CD4-positive, alpha-beta T cell treated with Interleukin-1 beta for 1 hour (primary cell): ENCODE measurements at places on chromosomes 12 and 14.

- DNase-seq, result no peak
Observed at GRCh38 chr14:58129208-58129607, 22.8 kb downstream of the ARMH4 start.

DNA sequence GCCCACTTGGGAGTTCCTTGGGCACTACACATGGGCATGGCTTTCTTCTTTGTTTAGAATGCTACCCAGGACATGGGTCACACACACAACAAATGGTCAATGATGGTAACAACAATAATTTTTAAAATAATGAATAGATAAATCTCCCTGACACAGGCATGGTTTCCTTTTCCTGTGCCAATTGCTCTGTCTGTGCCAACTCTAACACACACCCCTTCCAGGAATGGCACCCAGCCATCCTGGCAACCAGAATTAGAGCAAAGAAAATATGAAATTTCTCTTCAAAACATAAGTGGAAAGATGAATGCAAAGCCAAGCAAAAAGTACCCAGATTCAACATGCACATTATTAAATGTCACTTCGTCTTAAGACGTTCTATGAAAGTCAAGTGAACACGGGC lies 104.9 kb upstream of the SOX5 start:
- DNase-seq, result no peak

- DNase-seq, result no peak
Observed at GRCh38 chr14:82047777-82048470, 514.3 kb upstream of the SEL1L start.

GRCh38 chr14:39432619-39433451 lies 602 bp upstream of the FBXO33 start:
- DNase-seq, result peak; percentile 76

DNA sequence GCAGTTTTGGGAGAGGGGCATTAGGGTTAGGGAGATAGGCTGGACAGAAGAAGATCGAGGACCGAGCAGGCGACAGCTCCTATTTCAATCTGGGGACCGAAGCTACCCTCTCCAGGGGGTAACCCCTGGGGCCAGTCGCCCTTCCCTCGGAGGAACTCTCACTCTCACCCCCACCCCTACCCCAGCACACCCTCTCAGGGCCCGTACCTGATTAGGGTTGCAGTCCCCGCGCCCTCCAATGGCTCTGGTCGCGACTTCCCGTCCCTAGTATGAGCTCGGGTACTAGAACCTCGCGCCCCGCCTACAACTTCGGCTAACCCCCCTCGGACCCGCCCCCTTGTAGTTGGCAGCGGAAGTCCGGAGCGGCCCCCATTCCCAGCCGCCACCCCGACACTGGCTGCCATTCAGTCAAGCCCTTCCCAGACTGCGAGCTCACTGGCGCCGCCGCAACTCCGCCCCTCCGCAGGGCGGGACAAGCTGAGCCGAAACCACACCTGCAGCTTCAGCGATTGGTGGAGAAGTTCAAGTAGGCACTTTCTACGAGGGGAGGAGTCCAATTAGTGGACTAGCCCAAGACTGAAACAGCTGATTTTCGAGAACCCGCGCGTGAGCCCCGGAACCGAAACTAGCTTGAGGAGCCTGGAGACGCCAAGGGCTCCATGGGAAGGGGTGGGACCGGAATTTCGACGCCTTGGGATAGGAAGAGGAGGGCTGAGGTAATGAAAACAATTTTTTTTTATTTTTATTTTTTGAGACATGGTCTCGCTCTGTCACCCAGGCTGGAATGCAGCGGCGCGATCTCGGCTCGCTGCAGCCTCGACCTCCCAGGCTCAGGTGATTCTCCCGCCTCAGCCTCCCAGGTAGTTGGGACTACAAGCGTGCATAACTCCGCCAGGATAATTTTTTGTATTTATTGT lies at the start of gene STAT2:
Gene STAT2 (minus strand): TSS at position 257 of the 917 bp plus-strand sequence. CDS start 3,536 bp downstream, outside the sequence.
- peak; percentile 100 for DNase-seq

DNA sequence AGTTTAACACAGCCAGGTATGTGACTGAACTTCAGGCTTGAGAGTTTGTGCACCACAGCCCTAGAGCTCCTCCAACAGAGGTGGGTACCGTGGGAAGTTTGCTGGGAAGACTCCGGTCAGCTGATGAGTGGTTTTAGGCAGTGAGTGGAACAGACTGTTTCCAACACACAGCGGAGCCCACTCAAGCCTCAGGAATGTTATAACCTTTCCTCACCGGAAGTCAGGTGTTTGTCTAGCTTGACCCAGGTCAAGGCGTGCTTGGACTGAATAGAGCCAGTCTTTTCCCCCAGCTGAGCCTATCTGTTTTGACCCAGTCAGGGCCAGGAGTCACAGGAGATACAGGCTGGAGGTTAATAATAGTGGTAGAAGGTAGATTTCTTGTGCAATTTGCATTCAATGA lies 138.4 kb upstream of the PARP11 start:
- DNase-seq, result no peak

GRCh38 chr12:13444076-13444475 lies 247.6 kb downstream of the EMP1 start:
- DNase-seq, result no peak

GRCh38 chr12:122979001-122979907 lies 1.2 kb upstream of the ARL6IP4 start:
- no peak for DNase-seq

- DNase-seq, result peak; percentile 51
Observed at GRCh38 chr14:104680806-104681688, 8.4 kb upstream of the INF2 start.

DNA sequence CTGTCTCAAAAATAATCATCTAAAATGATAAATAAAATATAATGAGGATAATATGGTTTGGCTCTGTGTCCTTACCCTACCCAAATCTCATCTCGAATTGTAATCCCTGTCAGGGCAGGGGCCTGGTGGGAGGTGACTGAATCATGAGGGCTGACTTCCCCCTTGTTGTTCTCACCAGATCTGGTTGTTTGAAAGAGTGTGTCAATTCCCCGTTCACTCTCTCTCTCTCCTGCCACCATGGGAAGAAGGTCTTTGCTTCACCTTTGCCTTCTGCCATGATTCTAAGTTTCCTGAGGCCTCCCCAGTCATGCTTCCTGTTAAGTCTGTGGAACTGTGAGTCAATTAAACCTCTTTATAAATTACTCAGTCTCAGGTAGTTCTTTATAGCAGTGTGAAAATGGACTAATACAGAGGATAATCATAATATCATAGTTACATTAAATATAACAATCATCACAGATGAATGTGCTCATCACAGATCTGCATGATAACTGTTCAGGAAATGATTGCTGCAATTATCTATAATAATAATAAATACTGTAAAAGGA lies 12.6 kb downstream of the EFCAB11 start:
- no peak for DNase-seq

GRCh38 chr14:87044807-87045206 lies 948.2 kb downstream of the GALC start:
- no peak for DNase-seq

- DNase-seq, result no peak
Observed at GRCh38 chr12:21607701-21608100, 3.1 kb upstream of the GYS2 start.

- no peak for DNase-seq
Observed at GRCh38 chr12:132484183-132484890, 5.6 kb upstream of the FBRSL1 start.

DNA sequence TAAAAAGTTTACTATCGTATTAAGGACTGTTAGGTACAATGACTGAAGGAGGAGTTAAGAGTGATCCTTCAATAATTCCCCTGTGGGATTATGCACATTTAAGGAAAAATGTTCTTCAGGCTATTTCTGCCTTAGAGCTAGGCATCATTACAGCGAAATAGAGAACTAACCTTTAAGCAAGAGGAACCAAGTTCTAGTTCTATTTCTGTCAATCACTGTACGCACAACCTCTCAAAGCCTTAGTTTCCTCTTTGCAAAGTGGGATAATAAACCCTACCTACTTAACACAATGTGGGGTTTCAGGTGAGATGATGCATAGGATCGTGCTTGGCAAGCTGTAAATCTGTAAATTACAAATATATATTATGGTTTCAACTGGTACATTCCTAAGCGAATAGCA lies 15.4 kb downstream of the NTF3 start:
- no peak for DNase-seq

DNA sequence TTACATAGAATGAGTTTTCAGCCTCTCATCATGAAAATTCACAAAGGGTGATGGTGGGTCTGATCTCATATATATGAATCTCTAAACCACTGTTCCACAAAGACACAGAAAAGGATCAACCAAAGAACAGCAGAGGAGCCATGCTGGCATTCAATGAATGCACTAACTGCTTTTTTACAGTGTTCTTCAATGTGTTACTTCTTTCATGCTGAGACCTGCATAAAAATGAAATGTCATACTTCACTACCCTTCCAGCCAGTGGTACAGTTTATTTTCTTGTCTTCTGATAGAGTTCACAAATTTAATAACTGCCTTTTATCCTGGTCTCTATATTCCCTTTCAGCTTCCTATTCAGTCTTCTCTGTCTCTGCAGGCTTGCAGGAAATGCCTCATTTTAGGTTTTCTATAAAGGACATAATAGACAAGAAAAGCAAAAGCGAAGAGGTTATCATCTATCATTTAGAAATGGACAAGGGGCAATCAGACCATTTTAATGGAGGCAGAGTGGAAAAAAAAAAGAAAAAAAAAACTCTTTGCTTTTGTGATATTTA lies 836.7 kb upstream of the FOXG1 start:
- no peak for DNase-seq
